ENCODE measurements at places on chromosomes 6 and 20.

DNA sequence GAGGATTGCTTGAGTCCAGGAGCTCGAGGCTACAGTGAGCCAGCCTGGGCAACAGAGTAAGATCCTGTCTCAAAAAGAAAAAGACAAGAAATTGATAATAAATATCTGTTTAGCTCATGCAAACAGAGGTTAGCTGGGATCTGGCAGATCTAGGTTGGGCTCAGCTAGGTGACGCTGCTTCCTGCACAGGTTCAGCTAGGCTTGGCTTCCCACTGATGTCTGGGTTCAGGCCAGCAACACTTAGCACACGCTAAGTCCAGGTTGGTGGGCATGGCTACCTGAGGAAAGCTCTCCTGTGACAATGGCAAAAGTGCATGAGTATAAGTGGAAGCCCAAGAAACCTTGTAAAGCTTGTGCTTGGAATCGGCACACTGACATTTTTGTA lies 48.7 kb downstream of the RIN2 start:
- DNase-seq: no peak

- no peak for DNase-seq
Measured at GRCh38 chr6:80457439-80457933, 351.0 kb downstream of the BCKDHB start.

DNA sequence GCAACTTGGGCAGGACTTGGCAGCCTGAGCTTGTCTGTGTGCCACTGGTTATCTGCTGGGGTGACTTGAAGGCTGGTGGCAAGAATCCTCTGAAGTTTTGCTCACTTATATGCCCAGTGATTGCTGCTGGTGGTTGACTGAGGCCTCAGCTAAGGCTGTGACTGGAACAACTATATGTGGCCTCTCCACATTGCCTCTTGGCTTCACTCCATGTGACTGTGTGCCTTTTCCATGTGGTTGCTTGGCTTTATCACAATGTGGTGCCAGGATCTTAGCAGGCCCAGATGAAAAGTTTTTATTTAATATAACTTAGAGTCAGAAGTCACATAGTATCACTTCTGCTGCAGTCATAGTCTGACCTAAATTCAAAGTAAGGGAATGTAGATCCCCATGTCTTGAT lies 104.5 kb downstream of the ADAT2 start:
- no peak for DNase-seq

GRCh38 chr20:52624281-52624680 lies 347.9 kb upstream of the TSHZ2 start:
- no peak for DNase-seq

DNA sequence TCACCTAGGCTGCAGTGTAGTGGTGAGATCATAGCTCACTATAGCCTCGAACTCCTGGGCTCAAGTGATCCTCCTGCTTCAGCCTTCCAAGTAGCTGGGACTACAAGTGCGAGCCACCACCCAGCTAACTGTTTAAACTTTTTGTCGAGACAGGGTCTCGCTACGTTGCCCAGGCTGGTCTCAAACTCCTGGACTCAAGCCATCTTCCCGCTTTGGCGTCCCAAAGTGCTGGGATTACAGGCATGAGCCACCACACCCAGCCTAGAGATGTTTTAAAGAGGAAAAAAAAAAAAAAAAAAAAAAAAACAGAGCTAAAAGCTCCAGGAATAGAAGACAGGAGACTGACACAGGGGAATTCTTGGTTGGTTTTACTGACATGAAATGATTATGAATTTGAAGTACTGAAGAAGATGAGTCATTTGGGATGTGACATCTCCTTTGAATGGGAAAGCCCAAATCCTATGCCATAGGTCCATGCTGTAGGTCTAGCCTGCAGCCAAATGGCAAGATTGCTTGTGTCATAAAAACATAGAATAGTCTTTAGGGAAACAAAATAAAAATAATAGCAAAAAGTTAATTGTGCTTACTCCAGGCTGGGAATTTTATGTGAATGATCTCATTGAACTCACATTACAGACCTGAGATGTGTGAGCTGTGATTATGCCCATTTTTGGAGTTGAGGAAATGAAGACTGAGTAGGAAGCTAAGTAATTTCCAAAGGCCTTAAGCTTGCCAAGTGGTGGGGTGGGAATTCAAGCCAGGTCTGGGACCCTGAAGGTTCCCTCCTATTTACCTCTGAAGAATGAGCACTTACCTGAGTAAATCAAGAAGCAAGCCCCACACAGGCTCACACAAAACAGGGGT lies 24.3 kb upstream of the NHSL1 start:
- DNase-seq: no peak

DNA sequence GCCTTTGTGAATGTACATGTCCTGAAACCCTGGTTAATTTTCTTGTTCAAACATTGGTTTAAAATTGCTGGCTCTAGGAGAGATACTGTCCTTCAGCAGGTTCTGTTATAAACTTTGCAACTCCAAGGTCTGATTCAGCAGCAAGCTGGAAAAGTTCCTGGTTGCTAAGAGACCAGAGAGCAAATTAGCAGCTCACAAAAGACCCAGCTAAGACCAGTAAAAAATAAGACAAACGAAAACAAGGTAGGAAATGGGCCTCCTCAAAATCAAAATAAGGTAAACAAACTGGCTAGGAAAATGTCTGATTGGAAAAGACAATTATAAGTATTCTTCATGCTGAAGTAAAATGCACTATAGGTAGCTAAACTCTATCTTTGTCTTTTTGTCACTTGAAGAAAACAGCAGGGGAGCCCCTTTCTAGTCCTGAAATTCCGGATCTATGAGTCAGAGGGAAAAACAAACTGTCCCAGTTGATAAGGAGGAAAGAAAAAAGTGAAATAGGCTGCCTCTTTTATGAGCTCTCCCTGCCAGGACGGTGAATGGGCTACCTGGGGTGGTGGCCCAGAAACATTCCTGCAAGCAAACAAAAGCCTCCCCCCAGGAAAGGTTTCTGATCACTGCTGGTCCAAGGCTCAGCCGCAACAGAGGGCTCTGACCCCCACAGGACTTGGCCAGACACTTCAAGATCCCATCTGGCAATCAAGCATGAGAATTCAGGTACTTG lies 41.6 kb downstream of the UNC5CL start:
- no peak for DNase-seq

DNA sequence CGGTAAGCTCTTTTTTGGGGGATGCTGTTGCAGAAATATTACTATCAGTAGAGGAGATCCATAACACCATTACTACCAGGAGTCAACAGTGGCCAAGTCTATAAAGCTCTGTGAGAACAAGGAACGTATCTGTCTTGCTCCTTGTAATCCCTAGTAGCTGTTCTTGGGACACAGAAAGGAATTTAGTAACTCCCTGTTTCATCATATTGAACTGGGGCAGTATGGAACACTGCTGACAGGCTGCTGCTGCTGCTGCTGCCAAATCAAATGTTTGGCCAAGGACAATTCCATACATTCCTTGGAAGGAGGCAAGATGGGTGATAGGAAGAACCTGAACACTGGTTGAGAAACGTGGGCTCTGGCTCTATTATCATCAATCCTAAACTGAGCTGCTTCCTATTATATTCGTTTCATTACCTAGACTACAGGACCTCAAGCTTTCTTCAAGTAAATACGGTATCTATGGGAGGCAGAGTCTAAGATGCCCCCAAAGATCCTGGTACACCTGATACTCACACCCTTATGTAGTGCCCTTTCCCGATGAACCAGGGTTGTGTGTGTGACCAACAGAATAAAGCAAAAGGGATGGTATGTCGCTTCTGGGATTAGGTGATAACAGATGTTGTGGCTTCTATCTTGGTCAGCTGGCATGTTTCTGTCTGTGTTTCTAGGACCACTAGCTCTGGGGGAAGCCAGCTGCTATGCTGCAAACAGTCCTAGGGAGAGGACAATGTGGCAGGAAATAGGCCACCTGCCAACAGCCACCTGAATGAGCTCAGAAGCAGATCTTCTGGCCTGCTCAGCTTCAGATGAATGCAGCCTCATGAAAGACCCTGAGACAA lies 39.5 kb downstream of the ELOVL5 start:
- DNase-seq: no peak

DNA sequence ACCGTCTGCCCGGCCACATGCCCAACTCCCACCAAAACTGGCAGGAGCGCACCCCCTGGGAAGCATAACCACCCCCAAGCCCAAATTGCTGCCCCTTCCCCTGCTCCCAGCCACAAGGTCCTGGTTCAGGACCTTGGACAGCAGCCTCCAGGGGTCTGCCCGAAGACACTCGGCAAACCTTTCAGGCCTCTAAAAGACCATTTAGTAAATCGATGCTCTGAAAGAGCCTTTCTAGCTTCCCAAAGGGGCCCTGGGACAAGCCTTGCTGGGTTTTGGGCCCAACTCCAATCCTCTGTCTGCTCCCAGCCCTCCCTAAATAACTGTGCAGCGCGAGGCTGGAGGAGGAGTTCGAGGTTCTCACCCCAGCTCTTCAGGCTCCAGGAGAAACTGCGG lies 30.5 kb downstream of the GRM4 start:
- DNase-seq: no peak

DNA sequence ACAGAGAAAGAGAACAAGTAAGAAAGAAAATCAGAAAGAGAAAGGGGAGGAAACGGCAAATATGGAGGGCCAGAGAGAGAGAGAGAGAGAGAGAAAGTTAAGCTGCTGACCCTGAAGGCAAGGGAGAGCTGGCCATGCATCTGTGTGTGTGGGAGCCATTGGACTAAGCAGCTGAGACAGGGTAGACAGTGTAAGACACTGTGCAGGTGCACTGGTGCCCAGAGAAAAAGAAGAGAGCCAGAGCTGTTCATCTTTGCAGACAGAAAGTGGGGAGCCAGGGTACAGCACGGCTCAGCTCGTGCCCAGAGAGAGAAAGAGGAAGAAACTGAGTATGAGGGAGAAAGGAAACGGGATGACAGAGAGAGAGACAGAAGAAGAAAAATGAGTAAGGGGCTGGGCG lies 24.2 kb upstream of the ZNF318 start:
- no peak for DNase-seq

DNA sequence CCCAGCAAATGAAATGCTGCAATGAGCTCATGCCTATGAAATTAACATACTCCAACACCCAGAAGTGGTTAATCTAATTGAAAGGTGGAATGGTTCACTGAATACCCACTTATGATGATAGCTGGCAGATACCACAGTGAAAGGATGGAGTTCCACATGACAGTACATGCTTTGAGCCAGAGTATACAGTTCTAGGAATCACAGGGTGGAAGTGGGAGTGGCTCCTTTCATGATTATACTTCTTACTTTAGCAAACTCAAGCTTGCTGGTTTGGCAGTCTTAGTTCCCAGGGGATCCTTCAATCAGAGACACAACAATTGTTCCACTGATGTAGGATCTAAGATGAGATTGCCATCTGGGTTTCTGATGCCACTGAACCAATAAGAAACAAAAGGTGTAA lies 21.5 kb downstream of the CD164 start:
- no peak for DNase-seq

GRCh38 chr20:16520154-16520553 lies 53.1 kb downstream of the KIF16B start:
- DNase-seq: no peak

- no peak for DNase-seq
Measured at GRCh38 chr6:77021778-77022177, 441.5 kb downstream of the HTR1B start.

DNA sequence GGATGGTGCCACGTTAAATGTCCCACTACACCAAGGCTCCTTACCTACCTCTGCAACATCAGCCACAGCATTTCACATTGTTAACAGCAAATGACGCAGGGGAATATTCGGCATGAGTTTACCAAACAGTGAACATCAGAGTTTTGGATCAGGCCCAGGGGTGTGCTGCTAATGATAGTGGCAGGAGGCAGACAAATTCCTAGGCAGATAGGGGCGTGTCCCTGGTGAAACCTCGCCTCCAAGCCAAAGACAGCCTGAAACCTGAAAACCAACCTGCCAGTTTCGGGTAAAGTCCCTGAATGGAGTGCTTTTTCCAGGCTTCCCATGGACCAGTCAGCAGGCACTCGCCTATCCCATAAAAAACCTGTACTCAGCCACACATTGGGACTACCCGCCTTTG lies 133.6 kb downstream of the SH3BGRL2 start:
- DNase-seq: no peak

- peak; percentile 68 for DNase-seq
Measured at GRCh38 chr20:57092112-57092899, 174.1 kb downstream of the BMP7 start.

GRCh38 chr6:106169517-106169916 lies 83.4 kb downstream of the PRDM1 start:
- no peak for DNase-seq

- DNase-seq: no peak
Measured at GRCh38 chr6:13419422-13420195, 67.8 kb downstream of the GFOD1 start.

GRCh38 chr20:1888796-1889463 lies 6.3 kb upstream of the SIRPA start:
- DNase-seq: no peak

- DNase-seq: no peak
Measured at GRCh38 chr20:62367136-62367632, at the start of gene LAMA5. TSS of gene LAMA5 (minus strand) at chr20:62367312. CDS start at chr20:62367245, 67 bp downstream.

- no peak for DNase-seq
Measured at GRCh38 chr6:34562861-34563512, 6.9 kb upstream of the SPDEF start.

DNA sequence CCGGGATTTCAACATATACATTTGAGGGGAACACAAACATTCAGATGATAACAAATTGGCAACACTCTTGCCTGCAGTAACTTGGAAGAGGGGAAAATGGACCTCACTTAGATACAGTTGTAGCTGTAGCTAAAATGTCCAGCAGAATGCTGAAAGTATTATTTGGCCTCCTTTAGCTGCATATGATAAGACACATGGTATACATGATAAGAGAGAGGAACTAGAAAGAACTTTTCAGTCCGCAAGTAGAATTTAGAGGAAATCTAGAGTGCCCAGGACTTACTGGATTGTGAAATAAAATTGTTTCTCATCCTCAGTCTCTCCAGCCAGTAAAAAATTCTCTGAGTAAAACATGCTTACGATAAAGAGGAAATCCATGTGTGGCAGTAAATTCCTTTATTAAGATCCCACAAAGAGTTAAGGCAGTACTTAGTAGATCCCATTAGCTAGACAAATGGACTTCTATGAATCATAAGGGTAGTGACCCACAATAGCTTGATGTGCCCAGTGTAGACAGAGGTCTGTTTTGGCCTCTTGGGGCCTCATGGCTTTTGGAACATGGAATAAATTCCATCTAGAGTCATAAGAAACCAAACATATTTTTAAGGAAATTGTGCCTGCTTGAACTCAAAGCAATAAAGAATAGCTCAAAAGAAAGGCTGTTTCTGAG lies 87.9 kb upstream of the RBM24 start:
- DNase-seq: no peak
